Sigmoid colon (tissue), 7 donors: ENCODE measurements at places on chromosomes 2 and 18. TPM values are rescaled to one million over a fixed set of nuclear protein-coding genes. Genes with fewer than 3 reads are reported as not detected.
A peak's percentile ranks its signal among the peaks of the same experiment; 100 is the strongest.

- DNase-seq = peak; percentile 51
These were observed 158.3 kb downstream of the RTP5 start for GRCh38 chr2:242027676-242028450.

DNA sequence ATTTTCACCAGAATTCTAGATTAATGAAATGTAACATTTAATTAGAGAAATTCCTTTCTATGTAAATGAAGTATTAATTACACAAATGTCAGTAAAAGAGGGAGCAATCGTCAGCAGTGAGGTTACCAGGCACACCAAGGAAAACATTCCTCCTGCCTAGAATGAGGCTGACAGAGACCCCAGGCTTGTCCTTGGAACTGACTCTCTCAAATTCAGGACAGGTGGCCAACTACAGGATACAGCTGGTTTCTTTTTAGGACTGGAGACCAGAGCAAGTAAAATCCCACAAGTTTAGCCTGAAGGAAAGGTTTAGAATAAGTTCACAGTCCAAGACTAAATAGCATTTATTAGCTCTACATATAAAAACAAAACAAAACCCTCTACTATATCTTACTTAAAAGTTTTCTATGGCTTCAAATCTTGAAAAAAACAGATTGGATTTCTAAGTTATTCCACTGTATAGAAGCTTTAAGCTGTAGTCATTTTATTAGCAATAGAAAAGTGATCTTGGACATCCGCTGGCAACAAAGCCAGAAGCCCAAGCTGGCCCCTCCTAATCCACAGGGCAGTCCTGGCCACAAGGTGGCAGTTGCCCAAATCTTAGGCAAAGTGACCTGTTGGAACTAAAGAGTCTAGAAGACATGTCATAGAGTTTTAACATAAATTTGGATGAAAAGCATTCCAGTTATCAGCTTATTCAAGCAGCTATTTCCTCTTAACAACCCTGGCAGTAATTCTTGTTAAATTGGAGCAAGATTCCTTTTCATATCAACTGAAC, 81.0 kb downstream of the SP3 start:
- peak; percentile 70 for DNase-seq

DNA sequence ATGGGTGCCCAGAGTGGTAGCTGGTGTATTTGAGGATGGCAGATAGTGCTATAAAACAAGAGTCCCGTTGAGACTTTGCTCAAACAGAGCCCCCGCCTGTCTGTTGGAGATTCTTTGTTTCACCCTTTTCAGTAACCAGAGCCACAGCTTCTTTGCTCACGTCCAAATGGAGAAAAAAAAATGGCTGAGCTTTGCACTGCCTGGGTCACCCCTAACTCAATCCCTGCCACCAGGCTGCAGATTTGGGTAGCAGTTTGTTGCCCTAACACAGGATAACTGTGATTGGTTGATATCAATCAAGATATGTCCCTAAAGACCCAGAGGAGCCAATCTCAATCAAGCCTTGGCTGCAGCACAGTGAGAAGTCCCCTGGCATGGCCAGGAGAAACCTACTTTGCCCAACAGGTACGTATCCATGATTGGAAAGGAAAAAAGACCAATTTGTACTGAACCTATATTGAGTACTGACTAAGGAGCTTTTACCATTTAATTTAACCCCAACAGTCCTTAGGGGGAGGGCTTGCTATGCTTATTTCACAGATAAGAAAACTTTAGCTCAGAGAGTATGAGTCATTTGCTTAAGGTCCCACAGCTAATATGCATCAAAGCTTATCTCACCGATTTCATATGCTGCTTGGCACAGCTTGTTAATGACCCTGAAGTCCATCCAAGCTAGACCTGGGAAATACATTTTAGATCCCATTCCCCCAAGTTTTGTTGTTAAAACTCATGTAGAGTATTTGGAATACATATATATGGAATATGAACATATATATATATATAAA, 72.0 kb upstream of the SH3BP4 start:
- DNase-seq = no peak

GRCh38 chr18:28019425-28020108, 157.4 kb downstream of the CDH2 start:
- DNase-seq = no peak

- DNase-seq = no peak
These were observed 17.8 kb downstream of the CTAGE1 start for GRCh38 chr18:22399949-22400348.

DYSF gene
- polyA plus RNA-seq = 2.4 TPM

MBD5 gene
- polyA plus RNA-seq = 2.3 TPM
